ENCODE measurements at places on chromosomes 2 and 18.

DNA sequence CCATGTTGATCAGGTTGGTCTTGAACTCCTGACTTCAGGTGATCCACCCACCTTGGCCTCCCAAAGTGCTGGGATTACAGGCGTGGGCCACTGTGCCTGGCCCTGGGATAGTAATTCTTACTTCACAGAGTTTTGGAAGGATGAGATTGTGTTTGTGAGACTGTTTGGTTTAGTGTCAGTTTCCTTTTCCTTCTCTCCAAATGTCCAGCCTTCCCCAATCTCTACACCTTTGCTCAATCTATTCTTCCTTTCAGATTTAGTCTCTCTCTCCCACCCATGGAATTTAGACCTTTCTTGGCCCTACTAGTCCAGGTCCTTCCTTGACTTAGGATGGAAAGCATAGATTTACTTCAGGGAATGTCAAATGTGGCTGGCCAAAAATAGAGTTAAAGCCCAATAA is 12.2 kb upstream of the IL1A start:
- H3K36me3 ChIP-seq = no peaks in the 10 kb centered on the region
- no peaks in the 10 kb centered on the region for H3K4me1 ChIP-seq
- no peak for DNase-seq
- no peak overlapping the region for H3K4me3 ChIP-seq
- no peaks in the 10 kb centered on the region for H3K27me3 ChIP-seq

DNA sequence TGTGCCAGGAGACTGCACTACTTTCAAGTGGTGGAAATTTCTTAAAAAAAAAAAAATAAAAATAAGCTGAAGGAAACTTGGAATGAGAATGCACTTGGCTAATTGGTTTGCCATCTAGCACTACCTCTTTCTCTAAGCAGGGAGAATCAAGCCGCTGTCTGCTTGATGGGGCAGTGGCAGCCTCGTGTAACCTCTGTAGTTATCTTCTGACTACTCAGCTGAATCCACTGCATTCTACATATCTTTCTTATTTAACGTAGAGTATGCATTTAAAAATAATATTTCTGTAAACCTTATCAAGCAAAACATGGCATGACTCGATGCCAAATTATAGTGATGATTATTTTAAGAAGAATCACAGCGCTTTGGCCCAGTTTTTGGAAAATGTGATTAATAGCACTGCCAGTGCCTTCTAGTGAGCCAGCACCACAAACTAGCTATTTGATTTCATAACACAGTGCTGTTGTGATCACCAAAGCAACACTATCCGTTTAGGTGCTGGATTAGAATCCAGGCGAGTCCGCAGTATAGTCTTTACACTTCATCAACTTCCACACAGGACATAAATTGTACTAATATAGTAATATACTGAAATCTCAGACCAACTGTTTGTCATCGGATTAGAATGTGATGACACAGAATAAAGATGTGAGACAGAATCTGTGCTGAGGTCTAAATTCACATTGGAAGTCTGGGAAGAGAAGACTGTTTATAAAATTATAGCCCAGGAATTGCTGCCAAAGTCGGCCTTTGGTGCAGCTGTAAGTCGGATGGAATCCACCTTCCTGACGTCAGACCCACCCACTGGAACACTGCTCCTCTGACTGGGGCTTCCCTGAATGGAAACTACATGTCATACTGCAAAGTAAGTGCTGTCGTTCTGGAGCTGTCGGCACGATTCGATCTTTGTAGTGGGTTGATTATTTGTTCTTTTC is 136.5 kb upstream of the ETAA1 start:
- H3K4me3 ChIP-seq = no peak overlapping the region
- H3K36me3 ChIP-seq = no peaks in the 10 kb centered on the region

- DNase-seq = no peak
- no peaks in the 10 kb centered on the region for H3K36me3 ChIP-seq
- no peak overlapping the region for H3K27ac ChIP-seq
- H3K27me3 ChIP-seq = no peaks in the 10 kb centered on the region
- H3K4me1 ChIP-seq = no peaks in the 10 kb centered on the region
Measured at GRCh38 chr2:197894751-197895274, 90.4 kb downstream of the PLCL1 start.

DNA sequence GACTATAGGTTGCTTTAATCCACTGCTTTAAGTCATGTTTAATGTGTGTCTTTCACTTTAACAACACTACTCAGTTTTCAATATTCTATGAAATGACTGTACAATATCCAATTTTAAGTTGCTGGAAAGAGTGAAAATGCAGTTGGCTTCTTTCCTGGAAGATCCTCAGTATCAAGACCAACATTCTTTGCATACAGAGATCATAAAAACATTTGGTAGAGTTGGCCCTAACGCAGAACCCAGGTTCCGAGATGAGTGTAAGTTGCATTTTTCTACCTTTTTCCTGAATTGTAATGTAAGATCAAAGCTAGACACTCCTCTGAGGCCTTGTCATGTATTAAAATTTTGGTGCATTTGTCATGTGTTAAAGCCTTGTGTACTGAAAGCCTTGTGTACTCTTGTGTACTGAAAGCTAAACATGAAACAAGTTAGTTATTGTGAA is 42.9 kb upstream of the TNFRSF11A start:
- H3K27me3 ChIP-seq = no peaks in the 10 kb centered on the region
- no peak for DNase-seq
- no peaks in the 10 kb centered on the region for H3K4me1 ChIP-seq
- no peak overlapping the region for H3K4me3 ChIP-seq
- H3K27ac ChIP-seq = no peak overlapping the region

GRCh38 chr2:28709101-28709500 is 42.5 kb upstream of the PPP1CB start:
- no peaks in the 10 kb centered on the region for H3K4me1 ChIP-seq
- no peak for DNase-seq
- no peaks in the 10 kb centered on the region for H3K27me3 ChIP-seq
- H3K36me3 ChIP-seq = no peaks in the 10 kb centered on the region
- no peak overlapping the region for H3K27ac ChIP-seq

DNA sequence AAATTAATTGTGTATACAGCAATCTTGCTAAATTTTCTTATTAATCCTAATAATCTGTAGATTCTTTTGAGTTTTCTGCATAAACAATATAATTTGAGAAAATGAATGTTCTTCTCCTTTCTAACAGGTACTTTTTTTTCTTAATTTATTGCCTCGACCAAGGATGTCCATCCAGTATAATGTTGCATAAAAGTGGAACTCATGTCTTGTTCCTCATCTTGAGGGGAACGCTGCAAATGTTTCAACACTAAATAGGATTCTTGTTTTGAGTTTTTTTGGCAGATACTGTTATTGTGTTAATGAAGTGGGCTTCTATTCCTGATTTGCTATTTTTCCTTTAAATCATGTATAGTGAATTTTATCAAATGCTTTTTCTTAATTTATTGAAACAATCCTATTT is 244.4 kb upstream of the REV1 start:
- no peak overlapping the region for H3K27ac ChIP-seq
- no peaks in the 10 kb centered on the region for H3K4me1 ChIP-seq
- no peaks in the 10 kb centered on the region for H3K27me3 ChIP-seq
- no peaks in the 10 kb centered on the region for H3K36me3 ChIP-seq
- H3K4me3 ChIP-seq = no peak overlapping the region

All from natural killer cell (primary cell).